Stimulated activated CD8-positive, alpha-beta memory T cell treated with anti-CD3 and anti-CD28 coated beads, Interleukin-4, amount 100 ng/mL, for 1 hour (primary cell): ENCODE measurements at places on chromosomes 4 and X.

DNA sequence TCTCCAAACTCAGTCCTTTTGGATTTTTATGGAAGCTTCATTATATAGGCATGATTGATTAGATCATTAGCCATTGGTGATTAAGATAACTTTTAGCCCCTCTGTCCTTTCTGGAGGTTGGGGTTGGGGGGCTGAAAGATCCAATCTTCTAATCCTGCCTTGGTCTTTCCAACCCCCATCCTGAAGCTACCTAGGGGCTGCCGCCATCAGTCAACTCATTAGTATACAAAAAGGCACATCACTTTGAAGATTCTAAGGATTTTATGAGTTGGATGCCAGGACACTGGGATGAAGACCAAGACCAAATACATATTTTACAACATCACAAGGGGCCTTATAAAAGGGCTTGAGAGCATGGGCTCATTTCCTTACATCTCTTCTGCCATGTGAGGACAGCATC, 47.5 kb downstream of the CYTL1 start:
- no peak for DNase-seq

DNA sequence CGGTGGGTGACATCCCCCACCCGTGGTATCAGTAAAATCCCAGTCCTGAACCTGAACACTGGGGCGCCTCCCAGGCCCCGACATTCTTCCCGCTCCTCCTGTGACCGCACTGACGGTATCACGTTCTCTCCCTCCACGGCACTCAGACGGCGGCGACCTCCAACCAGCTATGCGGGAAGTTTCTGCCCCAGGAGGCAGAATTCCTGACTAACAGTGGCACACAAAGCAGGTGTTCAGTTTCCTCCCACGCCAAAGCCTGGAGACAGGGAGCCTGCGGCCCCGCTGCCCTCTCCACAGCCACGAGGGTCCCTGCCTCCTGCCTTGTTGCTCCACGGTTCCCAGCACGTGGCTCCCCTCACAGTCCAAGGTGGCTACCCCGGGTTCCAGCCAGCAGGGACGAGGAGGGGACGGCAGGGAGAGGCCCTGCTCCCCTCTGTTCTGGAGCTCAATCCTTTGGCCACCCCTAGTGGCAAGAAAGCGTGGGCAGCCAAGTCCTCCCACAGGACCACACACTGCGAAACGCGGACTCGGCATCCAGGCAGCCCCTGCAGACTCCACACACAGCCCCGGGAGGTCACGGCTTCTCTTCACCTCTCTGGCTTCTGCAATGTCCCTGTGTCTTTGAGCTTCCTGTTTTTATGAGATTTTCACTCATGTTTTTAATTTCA, 15.2 kb downstream of the CTBP1 start:
- no peak for DNase-seq

GRCh38 chr4:82268050-82268825, 105.6 kb downstream of the HNRNPD start:
- no peak for DNase-seq

GRCh38 chr4:13368217-13368616, 115.9 kb downstream of the RAB28 start:
- no peak for DNase-seq

- no peak for DNase-seq
These were observed 1068.7 kb downstream of the STPG2 start for GRCh38 chr4:97074531-97074930.

GRCh38 chr4:38111717-38112116, 151.5 kb downstream of the PTTG2 start:
- no peak for DNase-seq

- no peak for DNase-seq
These were observed 94.6 kb downstream of the COX18 start for GRCh38 chr4:72974694-72975487.

GRCh38 chrX:120377179-120377578, 15.3 kb downstream of the ATP1B4 start:
- DNase-seq = no peak

- DNase-seq = no peak
These were observed 17.8 kb downstream of the SCD5 start for GRCh38 chr4:82780752-82781231.

- DNase-seq = no peak
These were observed 175.0 kb upstream of the HS3ST1 start for GRCh38 chr4:11603591-11604194.

GRCh38 chrX:43633081-43633480, 23.0 kb upstream of the MAOA start:
- DNase-seq = no peak

DNA sequence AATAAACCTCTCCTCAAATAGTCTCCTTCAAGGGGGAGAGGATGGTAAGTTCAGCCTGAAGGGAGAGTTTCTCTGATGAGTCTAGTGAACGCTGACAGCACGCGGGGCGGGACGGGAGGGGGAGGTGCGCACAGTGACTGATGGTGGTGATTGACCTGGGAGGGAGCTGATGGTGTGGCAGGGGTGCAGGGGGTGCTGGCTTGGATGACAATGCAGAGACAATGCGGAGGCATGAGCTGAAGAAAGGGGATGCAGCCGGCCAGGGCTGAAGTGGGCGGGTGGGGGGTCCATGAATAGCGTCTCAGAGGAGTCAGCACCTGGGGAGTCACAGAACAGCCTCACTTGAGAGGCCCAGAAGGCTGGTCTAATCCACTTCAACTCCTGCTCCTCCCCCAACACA, 142.5 kb upstream of the PJA1 start:
- no peak for DNase-seq

- no peak for DNase-seq
These were observed at the start of gene ELF4 for GRCh38 chrX:130110379-130111219. Gene ELF4 (minus strand): TSS chrX:130110497. CDS start chrX:130081330, 29,167 bp downstream.

DNA sequence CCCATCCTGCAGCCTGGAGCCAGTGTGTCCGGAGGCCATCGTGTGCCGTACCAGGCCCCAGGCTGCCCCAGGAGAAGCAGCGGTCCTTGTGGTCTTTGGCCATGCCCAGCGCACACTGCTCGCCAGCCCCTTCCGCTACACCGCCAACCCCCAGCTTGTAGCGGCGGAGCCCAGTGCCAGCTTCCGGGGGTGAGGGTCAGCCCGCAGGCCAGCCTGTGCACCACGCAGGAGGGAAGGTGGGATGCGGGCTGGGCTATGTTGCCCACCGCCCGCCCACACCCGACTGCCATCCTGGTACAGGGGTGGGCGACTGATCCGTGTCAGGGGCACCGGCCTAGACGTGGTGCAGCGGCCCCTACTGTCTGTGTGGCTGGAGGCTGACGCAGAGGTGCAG, 7.6 kb upstream of the SRPK3 start:
- no peak for DNase-seq
